ENCODE measurements at places on chromosomes 7 and 10.
A peak's percentile ranks its signal among the peaks of the same experiment; 100 is the strongest.

DNA sequence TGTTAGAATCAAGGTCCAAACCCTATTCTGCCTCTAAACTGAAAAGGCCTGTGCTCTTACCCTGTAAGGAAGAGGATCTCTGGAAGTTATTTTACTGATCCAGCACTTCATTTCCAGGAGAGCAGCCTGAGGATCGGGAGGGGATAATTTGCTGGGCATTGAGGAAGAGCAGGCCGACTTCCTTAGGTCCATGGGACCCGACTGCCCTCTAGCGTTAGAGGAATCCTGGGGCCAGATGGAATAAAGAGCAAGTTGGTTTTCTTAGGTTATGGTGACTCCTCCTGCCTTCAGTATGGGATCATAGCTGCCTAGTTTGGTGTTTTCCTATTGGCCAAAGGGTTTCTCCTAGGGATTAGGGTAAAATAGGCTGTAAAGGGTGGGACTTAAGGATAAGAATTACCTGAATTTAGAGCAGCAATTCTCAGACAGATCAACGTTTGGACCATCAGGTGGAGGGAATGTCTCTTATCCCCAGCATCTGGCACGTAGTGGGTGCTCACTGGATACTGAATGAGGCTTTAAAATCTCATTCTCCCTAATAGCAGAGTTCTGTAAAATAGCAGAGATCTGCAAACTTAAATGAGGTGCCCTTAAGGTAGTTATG is 40.0 kb upstream of the SORBS1 start:
- DNase-seq, result peak; percentile 28

- no peak for DNase-seq
Measured at GRCh38 chr10:22615819-22616499, 98.4 kb downstream of the PIP4K2A start.

GRCh38 chr10:103490986-103491314 is 2.6 kb upstream of the NEURL1 start:
- DNase-seq, result no peak

GRCh38 chr10:118672766-118673715 is 77.6 kb upstream of the PRLHR start:
- DNase-seq, result no peak

GRCh38 chr10:132229834-132230556 is 43.2 kb downstream of the DPYSL4 start:
- peak; percentile 12 for DNase-seq

DNA sequence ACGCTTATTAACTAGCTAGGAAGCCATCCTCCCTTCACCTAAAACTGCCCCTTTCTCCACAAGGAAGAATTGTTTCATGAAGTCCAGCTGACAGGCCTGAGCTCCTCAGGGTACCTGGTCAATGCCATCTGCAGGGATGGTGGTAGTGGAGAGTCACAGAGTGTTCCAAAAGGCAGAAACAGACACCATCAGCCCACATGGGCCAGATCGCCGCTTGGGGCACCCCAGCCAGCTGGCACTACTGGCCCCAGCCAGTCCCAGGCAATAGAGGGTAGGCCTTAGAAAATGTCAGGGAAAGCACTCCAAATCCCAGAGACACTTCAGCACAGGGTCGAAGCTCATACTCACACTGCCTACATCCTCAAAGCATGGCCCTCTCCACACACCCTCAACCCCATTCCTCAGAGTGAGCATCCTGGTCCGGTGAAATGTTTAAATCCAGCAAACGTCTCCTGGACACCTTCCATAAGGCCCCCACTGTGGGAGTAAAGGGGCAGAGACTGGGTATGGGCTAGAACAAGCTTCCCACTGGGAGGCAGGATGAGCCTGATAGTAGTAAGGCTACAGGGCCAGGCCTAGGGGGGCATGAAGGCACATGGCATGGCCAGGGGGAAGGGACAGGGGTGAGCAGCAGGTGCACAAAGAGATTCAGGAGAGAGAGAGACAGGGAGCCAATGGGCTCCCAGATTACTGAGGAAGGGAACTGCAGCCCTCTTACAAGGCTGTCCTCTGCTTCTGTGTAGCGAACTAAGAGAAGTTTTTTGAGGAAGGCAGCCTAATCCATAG is 1.9 kb downstream of the LRRC20 start:
- DNase-seq, result no peak

DNA sequence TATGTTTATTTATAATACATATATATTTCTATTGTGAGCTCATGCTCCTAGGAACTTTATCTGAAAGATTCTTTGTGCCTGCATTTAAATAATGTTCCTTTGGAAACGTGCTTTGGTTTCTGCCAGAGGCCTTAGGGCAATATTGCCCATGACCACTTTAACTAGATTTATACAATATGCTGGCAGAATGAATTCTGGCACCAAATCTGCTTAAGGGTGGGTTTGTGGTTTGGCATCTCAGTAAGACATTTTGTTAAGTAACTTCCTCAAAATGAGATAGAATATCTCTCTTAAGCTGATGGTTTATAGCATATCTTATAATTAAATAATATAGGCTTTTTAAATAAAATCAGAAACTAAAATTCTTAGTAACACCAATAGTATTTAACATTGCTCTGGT is 252.9 kb downstream of the RNLS start:
- DNase-seq, result no peak

- DNase-seq, result no peak
Measured at GRCh38 chr7:12031638-12032037, 179.5 kb upstream of the TMEM106B start.

DNA sequence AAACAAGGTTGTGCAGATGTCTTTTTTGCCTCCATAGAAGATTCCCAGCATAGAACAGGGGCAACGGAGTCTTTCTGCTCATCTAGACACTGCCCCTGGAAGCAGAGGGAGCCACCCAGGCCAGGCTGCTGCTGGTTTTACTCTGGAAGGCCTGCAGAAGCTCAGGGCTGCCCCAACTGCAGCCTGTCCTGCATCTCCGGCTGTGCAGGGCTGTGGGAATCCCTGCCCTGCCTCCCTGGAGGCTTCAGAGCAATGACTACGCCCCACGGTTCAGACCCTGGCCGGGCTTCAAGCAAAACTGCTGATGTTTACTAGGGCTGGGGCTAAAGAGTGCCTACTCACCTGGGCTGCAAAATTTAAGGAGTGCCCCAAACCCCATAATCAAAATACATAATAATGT is 43.9 kb downstream of the GHRHR start:
- no peak for DNase-seq

DNA sequence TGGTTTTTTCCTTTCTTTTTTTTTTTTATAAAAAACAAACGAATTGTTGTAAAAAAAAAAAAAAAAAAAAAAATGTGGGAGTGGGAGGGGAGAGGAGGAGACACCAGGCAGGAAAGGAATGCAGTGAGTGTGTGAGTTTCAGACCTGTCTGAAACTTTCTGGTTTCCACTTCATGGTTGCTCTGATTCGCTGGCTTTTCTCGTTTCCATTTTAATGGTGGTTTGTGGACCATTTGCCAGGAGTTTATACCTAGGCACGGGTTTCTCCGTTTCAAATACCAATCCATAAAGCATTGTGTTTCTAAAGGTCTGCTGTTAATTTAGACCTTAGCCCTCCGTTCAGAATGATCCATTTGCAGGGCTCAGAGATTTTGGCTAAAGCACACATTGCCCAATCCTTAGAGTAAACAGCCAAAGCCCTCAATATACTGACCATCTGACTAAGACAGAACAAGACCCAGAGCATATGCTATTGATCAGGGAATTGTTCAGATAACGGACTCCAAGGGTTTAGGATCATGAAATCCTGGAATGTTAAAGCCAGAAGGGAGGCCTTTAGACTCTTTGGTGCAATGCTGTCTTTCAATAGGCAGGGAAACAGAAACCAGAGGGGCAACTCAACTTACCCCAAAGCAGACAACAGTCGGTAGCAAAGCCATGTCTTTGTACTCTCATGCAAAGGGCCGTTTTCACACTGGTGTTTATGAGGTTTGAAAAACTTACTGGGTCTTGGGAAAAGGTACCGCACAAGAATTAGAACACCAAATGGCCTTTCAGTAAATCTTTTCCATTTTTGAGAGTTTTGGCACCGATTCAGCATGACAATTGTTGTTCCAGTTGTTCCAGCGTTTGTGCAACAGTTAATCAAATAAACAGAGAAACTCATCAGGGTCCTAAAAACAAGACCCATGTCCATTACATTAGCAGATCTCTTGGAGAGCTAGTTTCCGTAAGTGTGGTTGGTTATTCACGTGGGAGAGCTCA is 94.3 kb upstream of the AGBL3 start:
- DNase-seq, result no peak

DNA sequence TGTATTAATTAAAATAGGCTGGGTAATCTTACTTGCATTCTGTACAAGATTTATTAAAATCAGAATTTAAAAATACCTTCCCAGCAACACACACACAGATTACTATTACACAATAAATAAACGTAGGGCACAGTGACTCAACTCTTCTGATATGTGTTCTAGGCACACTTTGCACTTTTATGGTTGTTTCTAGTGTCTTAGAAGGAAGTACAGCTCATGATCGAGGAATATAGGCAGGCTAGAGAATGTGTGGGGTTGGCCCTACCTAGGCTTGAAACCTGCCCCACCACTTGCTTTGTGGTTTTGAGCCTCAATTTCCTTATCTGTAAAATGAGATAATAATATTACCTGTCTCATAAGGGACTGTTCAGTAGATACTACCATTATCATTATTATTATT is 30.5 kb downstream of the ARMC3 start:
- no peak for DNase-seq

DNA sequence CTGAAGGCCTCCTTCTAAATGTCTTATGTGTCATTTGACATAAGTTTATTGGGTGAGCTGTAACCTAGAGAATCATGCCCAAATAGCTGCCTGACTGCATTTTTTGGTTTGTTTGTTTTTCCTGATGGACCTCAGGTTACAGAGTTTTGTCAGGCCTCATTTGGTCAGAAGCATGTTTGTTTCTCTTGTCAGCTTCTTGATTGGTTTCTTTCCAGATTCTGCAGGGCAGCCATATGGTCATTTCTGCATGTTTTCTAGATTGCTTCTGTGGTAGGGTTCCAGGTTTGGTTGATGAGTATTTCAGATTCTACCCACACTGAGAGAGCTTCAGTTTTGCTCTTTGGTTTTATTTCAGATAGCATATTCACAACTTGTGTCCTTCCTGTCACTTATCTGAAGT is 28.0 kb downstream of the GLCCI1 start:
- peak; percentile 51 for DNase-seq

GRCh38 chr10:78333362-78334143 is 299.9 kb downstream of the RPS24 start:
- no peak for DNase-seq

DNA sequence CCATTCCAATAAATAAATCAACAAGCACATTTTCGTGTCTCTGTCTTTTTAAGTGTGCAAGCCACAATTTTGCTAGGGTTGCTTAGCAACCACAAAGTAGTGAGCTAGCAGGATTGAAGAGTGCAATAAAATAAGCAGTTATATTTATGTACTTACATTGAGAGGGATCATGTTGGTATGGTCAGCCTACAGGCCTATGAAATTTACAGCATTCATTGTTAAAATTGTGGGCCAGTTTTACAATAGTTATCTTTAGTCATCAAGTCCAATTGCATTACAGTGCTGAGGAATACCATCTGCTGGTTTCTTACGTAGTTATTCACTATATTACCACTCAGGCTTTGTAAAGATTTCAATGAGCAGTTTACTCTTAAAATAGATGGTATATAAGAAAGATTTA is 192.5 kb upstream of the POT1 start:
- DNase-seq, result no peak

DNA sequence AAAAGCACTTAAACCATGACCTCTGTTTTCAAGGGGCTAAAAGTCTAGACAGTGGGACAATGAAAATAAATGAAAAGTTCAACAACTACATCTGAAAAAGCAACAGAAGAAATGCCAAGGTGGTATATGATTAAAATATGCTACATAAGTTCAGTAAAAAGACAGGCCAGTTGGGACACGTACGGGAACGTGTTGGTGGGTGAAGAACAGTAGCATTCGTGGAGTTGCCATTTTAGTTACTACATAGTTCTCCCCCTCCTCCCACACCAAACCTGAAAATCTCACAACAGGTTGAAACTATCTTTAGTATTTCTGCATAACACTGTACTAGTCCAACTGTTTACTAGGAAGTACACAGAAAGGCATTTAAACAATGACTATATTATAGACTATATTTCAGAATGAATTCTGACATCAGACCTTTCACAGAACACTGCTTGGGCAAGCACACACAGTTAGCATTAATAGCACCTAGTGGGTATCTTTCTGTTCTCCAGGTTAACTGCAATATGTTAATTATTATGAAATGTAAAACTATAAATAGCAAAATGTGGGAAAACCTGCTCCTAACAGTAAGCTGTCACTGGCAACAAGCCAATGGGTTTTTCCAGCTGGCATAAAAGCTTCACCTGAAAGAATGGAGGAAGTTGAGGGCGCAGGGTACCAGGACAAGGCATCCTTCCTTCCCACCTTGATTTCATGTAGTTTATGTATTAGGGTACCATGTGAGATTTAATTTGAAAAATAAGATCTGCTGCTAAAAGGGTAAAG is 135.0 kb downstream of the STRA8 start:
- no peak for DNase-seq

- no peak for DNase-seq
Measured at GRCh38 chr7:118304100-118304499, 79.6 kb downstream of the ANKRD7 start.

DNA sequence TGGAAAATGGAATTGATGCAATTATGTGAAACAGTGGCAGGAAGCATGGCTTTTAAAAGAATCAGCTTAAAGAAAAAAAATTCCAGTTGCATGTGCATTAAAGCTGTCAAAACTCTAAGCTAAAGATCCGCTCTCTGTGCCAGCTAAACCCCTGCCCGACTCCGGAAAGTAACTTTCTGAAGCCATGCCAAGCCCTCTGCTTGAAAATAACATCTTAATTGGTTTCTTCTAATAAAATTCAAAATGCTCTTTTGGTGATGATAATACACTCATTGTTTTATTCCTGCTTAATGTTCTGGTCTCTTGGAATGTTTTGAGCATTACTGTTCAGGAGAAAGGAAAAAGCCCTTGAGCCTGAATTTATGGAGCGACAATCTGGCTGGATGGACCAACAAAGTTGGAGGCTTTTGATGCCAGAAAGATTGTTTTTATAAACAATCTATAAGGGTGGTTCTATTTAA is 11.7 kb downstream of the SEMA3C start:
- no peak for DNase-seq

DNA sequence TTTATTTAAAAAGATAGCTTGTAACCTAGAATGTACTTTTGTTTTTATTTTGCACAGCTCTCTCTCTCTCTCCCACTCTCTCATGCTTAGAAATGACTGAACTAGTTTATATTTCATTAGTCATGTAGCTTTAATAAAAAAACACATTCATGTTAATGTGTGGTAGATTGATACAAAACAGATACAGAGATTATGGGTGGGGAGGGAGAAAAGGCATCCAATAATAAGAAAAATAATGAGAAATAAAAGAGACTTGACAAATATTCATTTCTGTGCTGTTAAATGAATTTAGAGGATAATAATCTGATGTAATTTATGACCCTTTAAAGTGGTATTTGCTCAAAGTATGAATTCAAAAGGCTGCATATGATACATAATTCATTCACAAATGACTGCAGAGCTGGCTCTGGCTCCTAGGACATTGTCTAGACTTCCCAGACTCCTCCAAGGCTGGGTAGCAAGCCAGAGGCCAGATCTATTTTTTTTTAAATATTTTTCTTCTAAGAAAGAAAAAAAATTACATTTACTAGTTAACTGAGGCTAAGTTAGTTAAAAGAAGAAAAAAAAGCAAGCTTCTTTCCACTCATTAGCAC is 105.7 kb upstream of the DNAJB12 start:
- DNase-seq, result no peak
